ENCODE measurements at places on chromosomes 1 and 21.

- no peak for DNase-seq
Observed at GRCh38 chr1:200226268-200226968, 183.4 kb downstream of the ZNF281 start.

DNA sequence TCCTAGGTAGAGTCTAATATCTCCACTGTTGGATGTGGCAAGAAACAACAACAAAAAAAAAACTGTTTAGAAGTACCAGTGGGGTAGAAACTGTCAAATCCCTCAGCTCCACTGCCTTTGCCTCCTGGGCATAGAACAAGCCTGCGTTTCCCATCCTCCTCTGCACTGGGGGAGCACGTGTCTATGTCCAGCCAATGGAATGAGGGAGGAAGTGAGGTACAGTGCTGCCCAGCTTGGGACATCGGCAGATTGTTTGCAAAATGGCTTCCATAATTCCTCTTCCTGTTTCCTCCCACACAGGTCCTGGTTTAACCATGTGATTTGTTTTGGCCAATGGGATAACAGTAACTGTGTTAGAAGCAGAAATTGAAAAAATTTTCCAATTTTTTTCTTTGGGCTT, 39.1 kb downstream of the PSMG1 start:
- DNase-seq = no peak

DNA sequence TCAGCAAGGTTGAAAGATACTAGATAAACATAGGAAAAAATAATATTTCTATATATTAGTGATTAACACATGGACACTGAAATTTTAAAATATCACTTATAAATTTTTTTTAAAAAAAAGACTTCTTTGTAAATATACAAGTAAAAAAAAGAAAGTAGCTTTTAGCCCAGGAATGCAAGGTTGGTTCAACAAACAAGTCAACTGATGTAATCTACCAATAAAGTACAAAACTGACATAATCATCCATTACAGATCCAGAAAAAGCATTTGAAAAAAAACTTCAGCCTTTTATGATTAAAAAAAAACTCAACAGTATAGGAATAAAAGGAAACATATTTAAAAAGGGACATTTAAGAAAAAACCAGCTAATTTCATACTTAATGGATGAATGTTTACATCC, 48.4 kb downstream of the TRMT1L start:
- DNase-seq = no peak

GRCh38 chr1:64033667-64034220, 169.7 kb upstream of the UBE2U start:
- DNase-seq = no peak

DNA sequence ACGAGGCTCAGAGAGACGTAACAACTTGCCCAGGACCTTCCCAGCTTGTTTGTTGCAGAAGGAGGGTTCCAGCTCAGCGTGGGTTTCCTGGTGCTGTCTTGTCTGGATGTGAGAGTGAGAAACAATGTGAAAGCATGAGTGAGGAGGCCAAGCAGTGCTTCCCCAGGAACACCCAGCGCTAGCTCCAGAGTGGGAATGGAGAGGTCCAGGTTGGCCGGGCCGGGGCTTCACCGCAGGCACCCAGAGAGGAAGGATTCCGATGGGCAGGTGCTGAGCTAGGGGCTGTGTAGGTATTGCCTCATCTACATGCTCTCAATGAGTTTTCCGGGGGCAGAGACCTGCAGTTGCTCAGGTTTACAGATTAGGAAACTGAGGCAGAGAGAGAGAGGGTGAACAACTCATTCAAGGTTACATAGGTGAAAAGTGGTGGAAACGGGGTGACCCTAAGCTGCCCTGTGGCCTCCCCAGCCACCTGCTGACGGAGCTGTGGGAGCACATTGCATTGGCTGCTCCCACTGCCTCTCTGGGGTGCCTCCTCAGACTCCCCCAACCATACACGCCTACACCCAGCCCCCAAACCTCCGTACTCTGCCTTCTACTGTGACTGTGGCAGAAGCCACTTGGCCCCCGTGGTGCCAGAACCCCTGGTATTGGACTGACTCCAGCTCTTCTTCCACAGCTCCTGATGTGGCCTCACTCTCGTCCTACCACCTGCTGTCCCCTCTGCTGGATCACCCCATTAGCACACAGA, 51.2 kb downstream of the B3GALT5 start:
- DNase-seq = no peak

GRCh38 chr1:13228343-13228781, 2.4 kb upstream of the PRAMEF18 start:
- DNase-seq = no peak

GRCh38 chr1:169128562-169128961, 22.1 kb downstream of the ATP1B1 start:
- no peak for DNase-seq

DNA sequence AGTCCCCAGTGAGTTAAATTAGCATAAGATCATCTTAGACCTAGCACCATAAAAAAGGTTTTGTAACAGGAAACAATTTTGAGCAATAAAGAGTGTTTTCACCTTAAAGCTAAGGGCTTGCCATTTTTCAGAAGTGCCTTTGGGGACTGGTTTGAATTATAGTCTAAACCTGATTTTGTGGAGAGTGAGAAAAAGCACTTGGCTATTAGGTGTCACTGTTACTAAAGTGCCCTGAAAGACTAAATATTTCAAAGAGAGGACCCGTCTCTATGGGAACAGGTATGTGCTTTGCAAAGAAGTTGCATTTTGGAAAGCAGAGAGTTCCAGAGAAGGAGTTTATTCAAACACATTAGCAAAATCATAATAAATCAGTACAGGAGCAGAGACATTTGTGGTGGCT, 9.1 kb downstream of the NTNG1 start:
- no peak for DNase-seq

DNA sequence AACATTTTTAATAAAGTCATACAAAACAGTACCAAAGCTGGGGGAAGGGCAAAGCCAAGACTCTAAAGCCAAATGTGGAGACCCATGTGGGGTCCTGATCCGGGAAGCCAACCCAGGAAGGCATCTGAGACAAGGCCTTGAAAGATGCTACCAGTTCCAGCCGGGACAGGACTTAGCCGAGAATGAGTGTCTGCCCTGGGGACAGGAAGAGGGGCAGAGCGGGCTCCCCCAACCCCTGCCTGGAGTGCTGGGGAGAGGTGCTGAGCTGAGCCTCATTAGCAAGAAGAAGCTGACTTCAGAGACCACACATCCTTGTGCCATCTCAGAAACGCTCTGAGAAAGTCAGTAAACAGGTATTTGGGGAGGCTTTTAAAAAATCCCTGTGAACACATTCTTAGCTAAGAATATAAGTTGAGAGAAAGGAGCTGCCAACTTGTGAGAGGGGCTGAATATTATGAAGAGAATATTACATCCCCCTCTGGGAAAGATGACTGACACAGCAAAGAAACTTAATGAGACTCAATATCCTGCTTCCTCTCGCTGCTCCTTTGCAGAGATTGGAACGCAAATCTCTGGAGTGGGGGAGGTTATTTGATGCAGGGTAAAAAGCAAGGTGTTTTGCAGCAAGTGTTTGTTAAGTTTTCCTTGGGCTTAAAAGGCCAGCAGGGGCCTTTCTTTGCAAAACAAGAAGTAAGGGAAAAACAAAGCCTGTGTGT, 103.3 kb upstream of the KCND3 start:
- DNase-seq = no peak
